ENCODE measurements at places on chromosomes 7 and 10.

DNA sequence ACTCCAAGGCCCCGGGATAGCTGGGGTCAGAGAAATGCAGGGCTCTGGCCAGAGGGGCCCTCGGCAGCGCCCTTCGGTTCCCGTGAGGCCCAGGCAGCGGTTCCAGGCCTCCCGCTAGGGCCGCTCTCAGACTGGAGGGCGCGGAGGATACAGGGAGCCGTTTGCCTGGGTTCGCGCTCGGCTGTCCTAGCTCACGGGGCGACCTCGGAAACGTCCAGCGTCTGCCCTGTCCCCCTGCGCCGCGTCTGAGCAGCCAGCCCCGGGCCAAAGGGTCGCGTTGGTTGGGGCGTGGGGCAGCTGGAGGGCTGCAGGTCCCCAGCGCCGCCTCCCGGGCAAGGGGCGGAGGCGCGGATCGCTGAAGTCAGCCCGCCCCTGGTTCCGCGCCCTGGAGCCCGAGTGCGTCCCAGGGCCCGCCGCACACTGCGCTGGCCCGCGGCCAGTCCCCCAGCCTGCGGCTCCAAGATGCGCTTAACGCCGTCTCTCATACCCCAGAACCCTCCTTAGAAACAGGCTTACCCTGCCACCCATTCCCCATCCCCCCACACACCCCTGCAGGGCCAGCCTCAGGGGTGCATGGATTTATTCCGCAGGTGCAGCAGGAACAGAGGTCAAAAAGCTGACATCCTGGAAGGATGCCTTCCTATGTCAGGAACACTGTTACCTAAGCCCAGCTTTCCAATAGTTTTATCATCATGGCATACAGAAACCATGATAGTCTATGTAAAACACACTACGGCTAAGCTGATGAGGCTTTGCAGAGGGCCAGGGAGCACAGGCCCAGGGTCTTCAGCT, 22.1 kb upstream of the OPN4 start:
- peak; percentile 26 for DNase-seq

DNA sequence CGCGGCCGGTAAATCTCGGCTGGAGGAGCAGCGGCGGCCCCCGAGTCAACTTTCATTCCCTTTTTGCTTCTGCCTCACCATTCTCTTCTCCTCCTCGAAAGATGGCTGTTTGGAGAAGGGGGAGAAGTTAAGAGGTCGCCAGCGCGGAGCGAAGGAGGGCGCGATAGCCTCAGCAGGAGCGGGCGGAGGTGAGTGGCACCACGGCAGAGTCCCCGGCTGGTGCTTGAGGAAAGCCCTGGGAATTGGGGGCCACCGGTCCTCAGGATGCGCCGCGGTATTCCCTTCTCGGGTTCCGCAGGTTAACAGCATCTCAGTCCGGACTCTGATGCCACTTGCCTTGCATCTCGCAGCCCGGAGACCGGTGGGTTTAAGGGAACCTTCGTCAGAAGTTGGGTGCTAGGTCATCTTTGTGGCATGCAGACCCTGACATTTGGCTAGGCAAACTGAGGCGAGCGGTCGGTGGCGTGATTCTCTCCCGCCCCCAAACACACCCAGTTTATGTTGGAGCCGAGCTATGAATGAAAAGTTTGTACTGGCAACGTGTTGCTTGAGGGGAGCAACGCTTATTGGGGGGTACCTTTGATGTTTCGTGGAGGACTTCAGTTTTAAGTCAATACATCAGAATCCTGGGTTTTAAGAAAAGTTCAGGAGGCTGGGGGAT, 59.5 kb upstream of the PRPS1L1 start:
- DNase-seq, result peak; percentile 0

DNA sequence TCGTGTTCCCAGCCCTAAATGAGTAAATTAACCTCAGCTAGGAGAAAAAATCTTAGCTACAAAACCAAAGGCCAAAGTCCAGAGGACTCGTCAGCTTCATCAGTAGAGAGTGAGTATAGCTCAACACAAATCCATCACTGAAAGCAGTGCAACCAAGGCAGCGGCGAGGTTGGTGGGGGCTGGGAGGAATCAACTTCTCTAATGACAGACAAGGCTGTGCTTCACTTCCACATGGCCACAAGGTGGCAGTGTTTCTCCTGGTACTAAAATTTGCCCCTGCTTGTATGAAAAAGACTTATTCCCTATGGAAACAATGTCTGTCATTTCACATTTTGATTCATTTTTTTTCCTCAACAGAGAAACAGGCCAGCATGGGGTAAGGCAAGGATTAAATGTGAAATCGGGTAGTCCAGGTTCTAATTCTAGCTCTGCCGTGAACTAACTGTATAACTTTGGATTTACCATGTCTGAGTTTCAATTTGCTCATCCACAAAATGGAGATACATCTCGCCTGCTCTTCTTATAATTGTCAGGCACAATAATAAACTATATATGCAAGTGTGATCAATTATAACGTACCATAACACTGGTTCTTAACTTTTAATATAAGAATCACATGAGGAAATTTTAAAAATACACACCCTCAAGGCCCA, 39.3 kb downstream of the FAS start:
- peak; percentile 84 for DNase-seq

- no peak for DNase-seq
These were observed 144.1 kb downstream of the C10orf105 start for GRCh38 chr10:71575451-71575850.

DNA sequence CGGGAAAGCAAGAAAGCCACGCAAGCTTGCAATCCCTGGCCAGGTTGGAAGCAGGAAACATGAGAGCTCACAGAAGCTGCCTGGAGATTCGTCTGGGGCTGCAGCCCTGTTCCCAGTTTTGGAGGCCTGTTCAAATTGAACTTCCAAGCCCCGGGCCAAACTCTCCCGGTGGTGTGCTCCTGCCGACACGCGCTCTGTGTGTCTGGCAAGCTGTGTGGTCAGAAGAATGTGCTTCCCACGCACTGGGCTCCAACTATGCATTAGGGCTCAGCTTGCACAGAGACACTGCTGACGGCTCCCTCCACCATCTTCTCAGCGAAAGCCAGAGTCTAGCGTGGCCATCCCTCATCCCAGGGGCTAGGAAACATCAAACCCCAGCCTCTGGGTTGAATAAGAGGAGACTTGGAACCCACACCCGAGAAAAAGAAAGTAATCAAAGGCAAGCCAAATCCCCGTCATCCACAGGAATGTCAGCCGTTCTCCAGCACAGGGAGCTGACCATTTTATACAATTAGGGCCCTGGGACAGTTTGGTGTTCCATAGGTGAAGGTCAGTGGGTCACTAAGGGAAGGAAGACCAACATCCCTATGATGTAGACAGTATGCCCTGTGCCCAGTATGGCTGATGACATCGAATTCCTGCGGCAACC, 107.2 kb downstream of the FGFR2 start:
- peak; percentile 13 for DNase-seq

- DNase-seq, result no peak
These were observed 156.4 kb downstream of the OAT start for GRCh38 chr10:124262234-124262865.

- no peak for DNase-seq
These were observed 95.0 kb upstream of the KIAA1217 start for GRCh38 chr10:24113901-24114300.

GRCh38 chr10:1406967-1407945, 330.1 kb downstream of the ADARB2 start:
- no peak for DNase-seq

DNA sequence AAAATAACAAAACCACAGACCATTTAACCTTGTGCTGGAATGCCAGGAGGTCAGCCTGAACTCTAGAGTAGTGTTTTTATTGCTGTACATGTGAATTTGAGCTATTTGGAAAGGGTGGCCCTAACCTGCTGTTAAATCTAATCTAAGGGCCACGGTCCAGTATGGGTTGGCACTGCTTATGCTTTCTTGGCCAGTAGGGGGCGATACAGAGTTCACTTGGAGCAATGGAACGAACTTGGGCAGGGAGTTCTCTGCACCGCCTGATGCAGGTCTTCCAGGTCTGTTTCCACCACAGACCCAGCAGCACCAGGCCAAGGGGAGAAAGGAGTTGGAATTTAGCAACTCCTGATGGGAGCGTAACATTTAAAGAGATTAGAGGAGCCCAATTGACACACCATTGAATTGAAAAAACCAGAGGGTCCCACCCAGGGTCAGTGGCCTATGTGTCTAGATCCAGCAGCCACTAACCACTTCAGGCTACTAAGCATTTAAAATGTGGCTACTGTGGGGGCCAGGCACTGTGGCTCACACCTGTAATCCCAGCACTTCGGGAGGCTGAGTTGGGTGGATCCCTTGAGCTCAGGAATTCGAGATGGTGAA, 75.7 kb upstream of the EFCAB10 start:
- DNase-seq, result no peak

- no peak for DNase-seq
These were observed 65.4 kb upstream of the APBB1IP start for GRCh38 chr10:26372513-26373354.

- DNase-seq, result no peak
These were observed 1064.9 kb downstream of the NXPH1 start for GRCh38 chr7:9498303-9498702.

- DNase-seq, result no peak
These were observed 121.6 kb downstream of the RELN start for GRCh38 chr7:103867874-103868273.

DNA sequence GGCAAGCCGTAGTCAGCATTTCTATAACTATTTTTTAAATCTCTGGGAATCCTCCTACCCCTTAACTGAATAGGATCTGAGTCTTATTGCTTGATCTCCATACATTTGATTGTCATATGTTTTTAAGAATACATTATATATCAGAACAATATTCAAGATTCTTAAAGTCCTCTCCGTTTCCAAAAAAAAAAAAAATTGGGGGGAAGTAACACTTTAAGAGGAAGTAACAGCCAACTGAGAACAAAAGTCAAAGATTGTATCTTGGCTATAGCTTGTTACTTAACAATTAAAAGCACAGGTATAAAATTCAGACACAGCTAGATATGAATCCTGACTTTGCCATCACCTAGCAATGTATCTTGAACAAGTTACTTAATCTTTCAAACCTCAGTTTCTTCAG, 169.9 kb upstream of the ADO start:
- DNase-seq, result no peak

DNA sequence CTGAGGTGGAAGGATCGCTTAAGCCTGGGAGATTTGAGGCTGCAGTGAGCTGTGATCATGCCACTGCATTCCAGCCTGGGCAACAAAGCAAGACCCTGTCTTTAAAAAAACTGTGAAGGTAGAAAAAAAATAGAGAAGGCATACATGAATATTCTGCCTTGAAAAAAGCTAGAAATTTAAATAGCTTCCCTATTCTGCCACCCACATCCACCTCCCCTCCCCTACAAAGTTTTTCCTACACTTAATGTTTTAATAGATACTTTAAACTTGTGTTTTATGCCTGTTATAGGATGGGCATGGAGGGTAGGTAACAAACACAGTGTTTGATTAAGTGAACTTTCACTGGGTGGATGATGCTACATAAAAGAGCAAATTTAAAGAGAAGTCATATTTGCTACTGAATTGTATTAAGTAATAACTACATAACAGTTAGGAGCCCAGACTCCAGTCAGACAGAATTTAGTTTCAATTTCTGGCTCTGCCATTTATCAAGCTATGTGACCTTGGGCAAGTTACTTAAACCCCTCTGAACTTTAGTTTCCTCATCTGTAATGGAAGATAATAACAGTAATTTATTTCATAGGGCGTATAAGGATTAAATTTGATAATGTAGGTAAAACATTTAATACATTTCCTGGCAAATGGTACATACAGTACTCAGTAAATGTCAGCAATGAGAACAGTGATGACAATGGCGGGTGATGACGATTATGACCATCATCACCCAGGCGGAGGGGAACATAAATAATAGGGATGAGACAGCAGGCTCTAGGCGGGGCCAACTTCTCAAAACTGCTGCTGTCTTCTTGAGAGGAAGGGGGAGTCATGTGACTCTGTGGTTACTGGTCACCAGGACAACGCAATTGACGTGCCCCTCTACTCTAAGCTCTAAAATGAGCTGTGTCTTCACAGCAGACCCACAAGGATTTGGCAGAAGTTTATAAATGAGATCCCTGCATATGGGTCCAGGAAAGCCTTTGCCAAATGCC, 15.8 kb downstream of the DNMBP start:
- peak; percentile 89 for DNase-seq

DNA sequence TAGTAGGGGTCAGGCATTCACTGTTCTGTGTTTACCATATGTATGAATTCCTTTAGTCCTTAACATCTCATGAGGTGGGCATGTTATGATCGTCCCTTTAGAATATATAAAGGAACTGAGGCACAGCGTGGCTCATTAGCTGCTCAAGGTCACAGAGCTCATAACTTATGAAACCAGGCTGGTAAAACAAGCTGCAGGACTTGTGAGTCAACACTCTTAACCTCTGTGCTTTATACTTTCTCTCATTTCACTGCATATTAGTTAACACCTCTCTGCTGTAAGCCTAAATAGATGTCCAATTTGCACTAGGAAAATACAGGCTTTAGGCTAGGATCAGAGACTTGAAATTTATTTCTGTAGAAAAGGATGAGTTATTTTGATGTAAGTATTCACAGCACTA, 180.3 kb upstream of the HDAC9 start:
- no peak for DNase-seq

DNA sequence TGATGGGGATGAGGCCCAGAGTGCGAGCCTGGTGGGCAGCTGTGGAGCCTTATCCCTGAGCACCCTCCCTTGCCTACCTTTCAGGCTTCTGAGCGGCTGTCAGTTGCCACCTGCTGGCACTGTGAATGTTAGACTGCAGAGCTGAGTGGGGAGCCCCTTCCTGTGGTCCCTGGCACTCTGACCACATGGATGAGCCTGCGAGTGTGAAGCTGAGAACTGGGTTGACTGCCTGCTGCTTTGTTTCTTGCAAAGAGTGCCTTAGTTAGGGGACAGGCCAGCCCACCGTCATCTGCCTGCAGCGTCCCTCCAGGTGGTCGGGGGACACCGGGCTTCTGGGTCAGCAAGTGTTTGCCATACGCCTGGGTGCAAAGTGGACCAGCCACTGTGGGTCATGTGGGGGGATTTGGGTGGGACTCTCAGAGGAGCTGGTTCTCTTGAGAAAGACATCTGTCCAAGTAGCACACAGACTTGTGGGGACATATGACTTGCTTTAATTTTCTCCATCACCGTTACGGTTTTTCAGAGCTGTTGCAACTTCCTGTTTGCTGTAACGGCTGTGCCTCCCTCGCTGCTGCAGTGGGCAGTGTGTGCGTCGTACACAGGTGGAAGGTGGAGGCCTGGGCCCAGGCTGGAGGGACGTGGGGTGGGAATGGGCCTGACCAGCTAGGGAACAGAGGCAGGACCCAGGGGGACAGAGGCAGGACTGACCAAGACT, 13.7 kb downstream of the INPP5A start:
- peak; percentile 29 for DNase-seq

GRCh38 chr7:131931370-131931769, 374.9 kb upstream of the PODXL start:
- no peak for DNase-seq

- no peak for DNase-seq
These were observed 45.8 kb upstream of the PRSS58 start for GRCh38 chr7:142303650-142304049.

Measured in AG10803 (cell line).